ENCODE measurements at places on chromosomes 2 and 18.
A peak's percentile ranks its signal among the peaks of the same experiment; 100 is the strongest.

DNA sequence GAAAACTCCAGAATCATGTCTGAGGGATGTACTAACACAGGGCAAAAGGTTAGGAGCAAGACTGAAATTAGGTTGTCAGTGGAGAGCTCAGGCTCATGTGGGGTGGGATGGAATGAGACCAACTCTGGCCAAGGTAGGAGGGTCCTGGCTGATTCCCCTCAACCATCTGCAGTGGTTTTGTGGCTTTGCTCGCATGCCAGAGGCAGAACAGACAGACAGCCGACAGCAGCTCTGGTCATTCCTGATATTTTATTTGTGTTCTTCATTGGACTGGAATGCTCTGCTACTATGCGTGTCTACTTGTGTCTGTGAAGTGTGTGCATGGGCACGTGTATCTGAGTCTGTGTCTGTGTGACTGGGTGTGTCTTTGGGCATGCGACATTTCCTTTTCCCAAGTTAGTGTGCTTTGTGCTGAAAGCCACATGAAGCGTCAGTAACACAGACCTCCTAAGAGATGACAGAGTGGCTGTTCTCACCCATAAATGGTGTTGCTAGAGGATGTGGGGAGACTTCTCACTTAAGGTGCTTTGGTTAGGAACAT is 239.5 kb downstream of the CNTNAP5 start:
- no peak overlapping the region for H3K27ac ChIP-seq
- no peaks in the 10 kb centered on the region for H3K27me3 ChIP-seq
- H3K4me1 ChIP-seq = no peaks in the 10 kb centered on the region
- no peak for DNase-seq
- H3K4me3 ChIP-seq = no peak overlapping the region

DNA sequence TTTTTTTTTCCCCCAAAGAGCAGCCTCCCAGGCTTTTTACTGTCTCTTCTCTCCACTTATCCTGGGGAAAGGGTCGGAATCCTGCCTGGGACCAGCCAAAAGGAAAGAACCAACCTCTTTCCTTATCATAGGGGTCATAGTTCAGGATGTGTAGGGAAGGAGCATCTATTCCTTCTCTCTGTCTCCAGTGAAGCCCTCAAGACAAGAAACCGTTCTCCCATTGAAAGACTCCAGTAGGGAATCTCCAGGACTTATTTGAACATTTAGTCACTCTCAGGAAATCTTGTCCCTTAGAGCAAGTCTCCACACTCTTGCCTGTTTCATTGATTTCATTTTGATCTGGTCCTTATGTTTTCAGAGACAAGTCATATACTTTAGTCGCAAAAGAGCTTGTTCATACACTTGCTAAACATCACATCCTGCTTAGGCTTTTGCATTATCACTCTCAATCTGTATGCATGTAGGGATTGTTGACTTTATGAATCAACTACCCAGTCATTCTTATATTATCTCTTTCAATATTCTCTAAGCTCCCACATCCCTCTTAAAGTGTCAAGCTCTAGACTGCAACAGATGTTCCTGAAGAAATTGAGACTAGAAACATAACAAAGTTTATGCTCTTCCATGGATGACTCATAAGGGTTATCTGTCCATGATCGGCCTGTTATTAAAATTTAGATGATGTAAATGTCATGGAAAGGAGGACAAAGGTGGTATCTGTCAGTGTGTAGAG is 116.2 kb upstream of the ST6GAL2 start:
- no peaks in the 10 kb centered on the region for H3K4me1 ChIP-seq
- H3K4me3 ChIP-seq = no peak overlapping the region
- no peak overlapping the region for H3K27ac ChIP-seq
- no peak for DNase-seq
- no peaks in the 10 kb centered on the region for H3K36me3 ChIP-seq
- peaks cover 5% of the 10 kb centered on the region for H3K27me3 ChIP-seq

DNA sequence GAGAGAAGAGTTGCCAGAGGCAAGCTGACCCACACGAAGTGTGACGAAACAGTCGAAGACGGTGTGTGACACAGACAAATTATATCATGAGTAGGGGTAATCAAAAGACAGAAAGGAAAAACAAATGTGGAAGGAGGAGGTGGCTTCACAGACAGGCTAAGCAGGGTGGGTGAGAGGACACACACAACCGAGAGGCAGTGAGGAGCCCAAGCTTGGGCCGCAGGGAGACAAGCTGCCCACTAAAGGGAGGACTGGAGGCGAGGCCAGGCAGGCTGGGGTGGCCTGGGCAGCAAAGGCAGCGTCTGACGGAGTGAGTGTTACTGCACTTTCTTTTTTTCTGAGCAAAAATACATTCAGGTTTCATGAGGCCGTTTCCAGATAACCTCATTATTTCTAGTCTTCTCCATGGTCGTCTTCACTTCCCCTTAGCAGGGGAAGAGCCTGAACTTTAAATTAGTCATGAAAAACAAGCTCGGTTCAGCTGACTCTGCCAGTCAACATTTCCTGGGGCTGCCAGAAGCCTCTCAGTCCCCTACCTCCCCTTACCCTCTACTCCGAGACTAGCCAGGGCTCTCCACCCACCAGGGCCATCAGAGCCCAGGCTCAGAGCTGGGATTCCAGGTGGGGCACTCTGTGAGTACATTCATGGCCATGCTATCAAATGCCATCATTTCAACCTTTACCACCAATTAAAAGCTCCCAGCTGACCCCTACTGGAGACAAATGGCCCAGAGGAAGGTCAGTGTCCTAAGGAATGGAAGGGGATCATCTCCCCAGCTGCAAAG is 13.8 kb upstream of the ZFP36L2 start:
- H3K4me1 ChIP-seq = peaks cover 7% of the 10 kb centered on the region
- no peaks in the 10 kb centered on the region for H3K27me3 ChIP-seq
- H3K4me3 ChIP-seq = no peak overlapping the region
- no peak overlapping the region for H3K27ac ChIP-seq
- no peak for DNase-seq

GRCh38 chr2:112977559-112978056 is at the start of gene IL36G:
IL36G (plus strand) TSS chr2:112978006; CDS start chr2:112978639, 633 bp downstream.
- peaks cover 28% of the 10 kb centered on the region for H3K4me1 ChIP-seq
- no peaks in the 10 kb centered on the region for H3K36me3 ChIP-seq
- DNase-seq = no peak
- no peaks in the 10 kb centered on the region for H3K27me3 ChIP-seq
- no peak within 1 kb of the TSS for H3K27ac ChIP-seq

- H3K4me3 ChIP-seq = peak overlapping the region; percentile 20
- peaks cover 68% of the 10 kb centered on the region for H3K4me1 ChIP-seq
- H3K27me3 ChIP-seq = no peaks in the 10 kb centered on the region
- peaks cover 11% of the 10 kb centered on the region for H3K36me3 ChIP-seq
- peak overlapping the region; percentile 83 for H3K27ac ChIP-seq
Measured at GRCh38 chr18:9147440-9148202, 11.0 kb downstream of the ANKRD12 start.

- H3K4me1 ChIP-seq = peaks cover 19% of the 10 kb centered on the region
- H3K27me3 ChIP-seq = no peaks in the 10 kb centered on the region
- no peak for DNase-seq
- H3K27ac ChIP-seq = no peak overlapping the region
- H3K36me3 ChIP-seq = no peaks in the 10 kb centered on the region
- H3K4me3 ChIP-seq = no peak overlapping the region
Measured at GRCh38 chr2:195608768-195609454, 48.1 kb upstream of the SLC39A10 start.

DNA sequence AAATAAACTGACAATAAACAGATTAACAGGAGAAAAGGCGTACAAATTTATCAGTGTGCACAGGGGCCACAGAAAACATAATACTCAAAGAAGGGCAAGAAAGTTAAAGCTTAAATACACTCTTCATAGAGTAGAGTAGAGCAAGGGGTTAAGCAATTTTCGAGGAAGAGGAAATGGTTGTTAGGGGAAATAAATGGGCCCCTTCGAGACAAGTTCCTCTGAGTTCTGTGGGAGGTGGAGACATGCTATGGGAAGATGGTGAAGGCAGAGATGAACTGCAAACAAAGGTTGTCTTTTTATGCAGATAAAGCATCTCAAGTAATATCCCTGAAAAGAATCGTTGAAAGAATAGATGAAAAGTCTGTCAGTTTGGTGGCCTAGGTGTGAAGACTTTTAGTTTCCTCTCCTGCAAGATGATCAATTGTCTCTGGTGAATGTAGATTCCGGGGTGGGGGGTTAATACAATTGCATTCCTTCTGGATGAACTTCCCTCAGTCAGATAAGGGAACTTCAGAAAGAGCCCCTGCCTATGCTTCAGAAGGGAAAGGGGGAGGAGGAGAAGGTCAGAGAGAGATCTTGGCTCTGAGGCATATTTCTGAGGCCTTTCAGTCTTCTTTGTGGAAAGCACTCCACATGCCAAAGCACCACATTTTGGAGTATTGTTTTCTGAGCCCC is 127.0 kb downstream of the METTL4 start:
- H3K4me1 ChIP-seq = peaks cover 2% of the 10 kb centered on the region
- no peak overlapping the region for H3K4me3 ChIP-seq
- H3K27ac ChIP-seq = no peak overlapping the region
- no peaks in the 10 kb centered on the region for H3K27me3 ChIP-seq
- DNase-seq = no peak
- no peaks in the 10 kb centered on the region for H3K36me3 ChIP-seq

- peaks cover 1% of the 10 kb centered on the region for H3K4me1 ChIP-seq
- H3K27ac ChIP-seq = no peak overlapping the region
- H3K27me3 ChIP-seq = no peaks in the 10 kb centered on the region
- no peak for DNase-seq
Measured at GRCh38 chr2:55252832-55253231, 16.2 kb downstream of the MTIF2 start.

GRCh38 chr2:99850084-99850710 is 292.2 kb downstream of the AFF3 start:
- no peak for DNase-seq
- H3K4me3 ChIP-seq = no peak overlapping the region
- H3K4me1 ChIP-seq = no peaks in the 10 kb centered on the region
- no peak overlapping the region for H3K27ac ChIP-seq

DNA sequence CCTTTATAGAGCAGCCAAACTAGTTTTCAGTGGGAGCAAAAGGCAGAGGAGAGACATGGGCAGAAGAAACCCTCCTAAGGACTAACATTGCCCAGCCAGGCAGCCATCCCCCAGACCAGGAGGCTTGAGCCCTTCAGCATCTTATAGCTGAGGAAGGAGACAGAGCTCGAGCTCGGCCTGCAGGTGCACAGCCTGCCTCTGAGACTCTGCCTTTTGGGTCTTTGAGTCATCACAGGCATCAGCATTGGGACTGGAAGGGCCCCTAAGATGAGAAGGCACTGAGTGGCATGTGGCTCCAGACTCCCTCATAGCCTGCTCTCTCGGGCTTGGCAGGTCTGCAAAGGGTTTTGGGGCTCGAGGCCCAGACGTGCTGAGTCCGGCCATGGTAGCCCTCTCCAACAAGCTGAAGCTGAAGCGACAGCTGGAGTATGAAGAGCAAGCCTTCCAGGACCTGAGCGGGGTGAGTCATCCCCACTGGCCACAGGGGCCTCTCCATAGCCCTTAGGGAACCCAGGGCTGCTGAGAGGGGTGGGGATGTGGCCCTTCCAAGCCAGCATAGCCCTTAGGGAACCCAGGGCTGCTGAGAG is 84.1 kb downstream of the EPAS1 start:
- DNase-seq = no peak
- no peak overlapping the region for H3K27ac ChIP-seq
- no peaks in the 10 kb centered on the region for H3K36me3 ChIP-seq
- H3K27me3 ChIP-seq = no peaks in the 10 kb centered on the region

GRCh38 chr2:117770730-117771129 is 43.8 kb upstream of the DDX18 start:
- no peaks in the 10 kb centered on the region for H3K4me1 ChIP-seq
- H3K36me3 ChIP-seq = no peaks in the 10 kb centered on the region
- no peak for DNase-seq
- H3K27me3 ChIP-seq = peaks cover 9% of the 10 kb centered on the region

DNA sequence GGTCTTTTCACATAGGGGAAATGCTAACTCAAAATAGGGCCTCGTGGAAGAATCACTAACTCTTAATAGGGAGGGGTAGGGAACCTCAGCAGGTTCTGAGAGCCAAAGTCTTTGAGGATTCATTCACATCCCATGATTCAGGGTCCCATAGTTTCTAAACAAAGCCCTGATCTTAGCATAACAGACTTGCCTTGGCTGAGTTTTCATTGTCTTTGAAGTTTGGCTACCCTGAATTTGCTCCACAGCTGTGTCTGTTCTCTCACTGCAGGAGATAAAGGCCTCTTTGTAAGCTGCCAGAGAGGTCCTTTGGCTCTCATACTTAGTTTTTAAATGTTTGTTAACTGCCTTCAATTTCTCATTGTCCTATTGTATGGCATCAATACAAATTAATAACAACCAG is 54.5 kb downstream of the ZDBF2 start:
- H3K27me3 ChIP-seq = no peaks in the 10 kb centered on the region
- H3K36me3 ChIP-seq = no peaks in the 10 kb centered on the region
- H3K4me3 ChIP-seq = no peak overlapping the region
- no peak overlapping the region for H3K27ac ChIP-seq
- no peak for DNase-seq
- no peaks in the 10 kb centered on the region for H3K4me1 ChIP-seq

DNA sequence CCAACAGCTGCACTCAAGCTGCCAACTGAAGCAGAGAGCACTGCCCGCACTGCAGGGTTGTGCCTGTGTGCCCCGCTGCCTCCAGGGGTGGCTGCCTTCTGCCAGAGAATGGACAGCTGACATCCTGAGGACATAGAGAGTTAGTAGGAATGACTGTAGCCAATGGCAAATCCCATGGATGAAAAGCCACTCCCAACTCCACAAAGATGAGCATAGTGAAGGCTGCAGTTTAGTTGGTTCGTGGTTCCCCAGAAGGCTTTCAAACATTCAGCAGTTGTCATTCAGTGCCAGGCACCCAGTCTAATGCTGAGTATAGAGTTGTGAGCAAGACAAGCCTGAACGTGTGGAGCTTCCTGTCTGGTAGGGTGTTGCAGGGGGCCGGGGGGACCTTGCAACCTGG is 30.3 kb downstream of the GYPC start:
- H3K27me3 ChIP-seq = no peaks in the 10 kb centered on the region
- H3K36me3 ChIP-seq = peaks cover 71% of the 10 kb centered on the region
- peaks cover 34% of the 10 kb centered on the region for H3K4me1 ChIP-seq
- no peak overlapping the region for H3K4me3 ChIP-seq
- DNase-seq = no peak

- peaks cover 32% of the 10 kb centered on the region for H3K4me1 ChIP-seq
- H3K27ac ChIP-seq = peak overlapping the region; percentile 61
- DNase-seq = no peak
- H3K27me3 ChIP-seq = no peaks in the 10 kb centered on the region
- no peak overlapping the region for H3K4me3 ChIP-seq
Measured at GRCh38 chr2:45496869-45497268, 114.2 kb downstream of the SRBD1 start.

- DNase-seq = peak; percentile 58
- H3K4me1 ChIP-seq = peaks cover 56% of the 10 kb centered on the region
- peaks cover 8% of the 10 kb centered on the region for H3K36me3 ChIP-seq
Measured at GRCh38 chr18:13437796-13438506, 219.4 kb downstream of the LDLRAD4 start.

DNA sequence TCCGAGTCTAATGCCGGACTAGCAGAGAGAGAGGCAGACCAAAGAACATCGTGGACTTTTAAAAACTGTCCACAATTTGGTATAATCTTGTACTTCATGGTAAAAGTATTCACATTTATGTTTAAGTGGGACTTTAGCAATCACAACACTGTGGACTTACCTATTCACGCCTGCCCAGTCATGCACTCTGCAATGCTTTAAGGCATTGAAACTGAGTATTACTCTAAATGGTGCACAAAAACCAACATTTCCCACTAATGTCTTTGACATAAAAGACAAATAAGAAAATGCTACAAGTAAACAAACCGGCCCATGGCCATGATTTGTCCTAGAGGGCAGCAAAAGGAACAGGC is 91.3 kb downstream of the ACVR1 start:
- no peak overlapping the region for H3K27ac ChIP-seq
- no peak overlapping the region for H3K4me3 ChIP-seq
- DNase-seq = no peak
- peaks cover 2% of the 10 kb centered on the region for H3K36me3 ChIP-seq
- H3K27me3 ChIP-seq = no peaks in the 10 kb centered on the region
- peaks cover 32% of the 10 kb centered on the region for H3K4me1 ChIP-seq

All from activated naive CD8-positive, alpha-beta T cell treated with anti-CD3 and anti-CD28 coated beads for 36 hours (primary cell).